ENCODE measurements at places on chromosomes 13 and 19.
A peak's percentile ranks its signal among the peaks of the same experiment; 100 is the strongest.

DNA sequence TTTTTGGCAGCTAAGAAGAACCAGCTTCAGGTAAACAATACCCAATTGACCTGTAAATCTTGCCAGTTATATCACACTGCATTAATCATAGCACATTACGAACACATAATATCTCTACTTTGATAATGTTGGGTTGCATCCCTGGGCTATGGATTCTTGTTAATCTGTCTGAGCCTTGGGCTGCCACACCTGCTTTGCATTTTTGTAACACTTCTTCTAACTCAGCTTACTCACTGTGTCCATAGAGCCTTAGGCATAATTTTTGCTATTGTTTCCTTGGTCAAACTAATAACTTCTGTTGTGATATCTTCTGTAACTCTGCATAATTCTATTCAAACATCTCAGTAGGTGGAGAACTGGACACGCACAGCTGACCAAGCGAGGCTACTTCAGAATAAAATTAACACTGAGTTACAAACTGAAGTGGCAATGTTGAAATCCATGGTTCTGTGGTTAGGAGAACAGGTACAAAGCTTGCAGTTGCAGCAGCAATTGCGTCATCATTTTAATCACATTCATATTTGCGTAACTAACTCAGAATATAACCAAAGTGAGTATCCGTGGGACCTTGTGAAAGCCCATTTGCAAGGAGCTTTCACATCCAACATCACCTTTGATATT is 6.4 kb downstream of the ZNF350 start:
- no peak for DNase-seq

DNA sequence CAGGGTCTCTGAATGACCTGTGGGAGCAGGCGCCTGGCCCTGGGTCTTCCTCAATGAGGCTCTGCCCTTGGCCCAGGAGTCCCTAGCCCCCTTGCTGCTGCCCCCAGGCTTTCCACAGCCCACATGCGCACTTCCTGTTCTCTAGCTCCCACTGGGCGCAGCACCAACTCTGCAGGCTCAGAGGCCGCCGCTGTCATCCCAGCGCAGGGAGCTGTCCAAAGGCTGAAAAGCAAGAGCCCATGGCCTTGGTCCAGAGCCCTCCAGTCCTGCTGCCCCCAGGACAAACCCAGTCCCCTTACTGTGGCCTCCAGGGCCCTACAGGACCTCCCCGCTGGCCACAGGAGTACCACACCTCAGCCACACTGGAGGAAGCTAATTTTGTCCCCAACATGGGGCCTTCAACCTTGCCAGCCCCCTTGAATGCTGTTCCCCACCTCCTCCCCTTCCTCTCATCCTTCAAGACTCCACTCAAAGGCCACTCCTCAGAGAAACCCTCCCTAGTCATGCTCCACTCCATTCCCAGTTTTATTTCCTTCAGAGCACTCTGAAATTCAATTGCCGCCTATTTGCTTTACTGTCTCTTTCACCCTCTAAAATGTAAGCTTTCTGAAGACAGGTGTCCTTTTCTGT is 8.0 kb upstream of the POU2F2 start:
- no peak for DNase-seq

GRCh38 chr13:43057653-43058317 is 34.4 kb downstream of the DNAJC15 start:
- DNase-seq = peak; percentile 25

DNA sequence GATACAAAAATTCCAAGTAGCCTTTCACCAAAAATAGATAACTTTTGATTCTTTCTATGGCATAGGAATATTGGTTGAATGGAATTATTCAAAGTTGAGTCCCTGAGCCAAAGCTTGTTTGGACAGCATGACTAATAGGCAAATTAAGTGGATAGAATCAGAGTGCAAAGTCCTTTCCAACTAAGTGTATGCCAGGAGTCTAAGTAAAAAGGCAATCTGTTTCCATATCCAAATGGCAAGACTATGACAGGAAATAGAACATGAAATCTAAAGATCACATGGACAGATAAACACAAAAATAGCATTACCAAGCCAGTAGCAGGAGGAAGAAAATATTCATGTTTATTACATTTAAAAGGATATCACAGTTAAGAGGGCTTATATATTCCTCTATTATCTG is 804.6 kb downstream of the SLITRK6 start:
- no peak for DNase-seq

DNA sequence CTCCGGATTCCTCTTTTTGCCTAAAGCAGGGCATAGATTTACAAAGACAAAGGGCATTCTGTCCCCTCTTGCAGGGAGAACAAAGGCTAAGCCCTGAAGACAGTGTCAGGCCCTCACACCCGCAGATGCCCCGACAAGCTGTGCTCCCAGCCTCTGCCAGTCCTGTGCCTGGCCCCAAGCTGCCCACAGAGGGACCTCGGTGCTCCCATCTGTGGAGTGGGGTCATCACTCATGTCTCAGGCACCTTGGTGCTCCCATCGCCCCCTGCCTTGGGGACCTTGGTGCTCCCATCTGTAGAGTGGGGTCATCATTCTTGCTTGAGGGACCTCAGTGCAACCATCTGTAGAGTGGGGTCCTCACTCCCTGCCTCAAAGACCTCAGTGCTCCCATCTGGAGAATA is 24.3 kb downstream of the C13orf46 start:
- DNase-seq = no peak

DNA sequence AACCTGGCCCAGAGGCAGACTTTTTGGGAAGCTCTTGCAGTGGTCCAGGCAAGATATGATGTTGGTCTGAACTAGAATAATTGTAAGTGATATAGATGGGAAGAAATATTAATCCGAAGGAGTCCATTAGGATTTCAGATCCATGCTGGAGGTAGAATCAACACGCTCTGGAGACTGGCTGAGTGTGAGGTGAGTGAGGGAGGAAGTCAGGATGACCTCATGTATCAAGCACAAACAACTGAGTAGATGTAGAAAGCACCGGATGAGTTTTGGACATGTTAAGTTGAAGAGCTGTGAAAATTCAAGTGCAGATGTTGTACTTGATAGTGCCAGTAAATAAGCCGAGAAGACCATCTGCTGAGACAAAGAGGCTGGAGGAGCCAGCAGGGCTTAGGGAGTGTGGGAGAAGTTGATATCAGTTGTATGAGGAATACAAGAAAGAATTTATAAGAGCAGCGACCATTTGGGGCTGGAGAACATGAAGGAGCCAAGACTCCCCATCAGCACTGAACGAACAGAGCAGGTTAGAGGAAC is 5.3 kb upstream of the CNMD start:
- no peak for DNase-seq

DNA sequence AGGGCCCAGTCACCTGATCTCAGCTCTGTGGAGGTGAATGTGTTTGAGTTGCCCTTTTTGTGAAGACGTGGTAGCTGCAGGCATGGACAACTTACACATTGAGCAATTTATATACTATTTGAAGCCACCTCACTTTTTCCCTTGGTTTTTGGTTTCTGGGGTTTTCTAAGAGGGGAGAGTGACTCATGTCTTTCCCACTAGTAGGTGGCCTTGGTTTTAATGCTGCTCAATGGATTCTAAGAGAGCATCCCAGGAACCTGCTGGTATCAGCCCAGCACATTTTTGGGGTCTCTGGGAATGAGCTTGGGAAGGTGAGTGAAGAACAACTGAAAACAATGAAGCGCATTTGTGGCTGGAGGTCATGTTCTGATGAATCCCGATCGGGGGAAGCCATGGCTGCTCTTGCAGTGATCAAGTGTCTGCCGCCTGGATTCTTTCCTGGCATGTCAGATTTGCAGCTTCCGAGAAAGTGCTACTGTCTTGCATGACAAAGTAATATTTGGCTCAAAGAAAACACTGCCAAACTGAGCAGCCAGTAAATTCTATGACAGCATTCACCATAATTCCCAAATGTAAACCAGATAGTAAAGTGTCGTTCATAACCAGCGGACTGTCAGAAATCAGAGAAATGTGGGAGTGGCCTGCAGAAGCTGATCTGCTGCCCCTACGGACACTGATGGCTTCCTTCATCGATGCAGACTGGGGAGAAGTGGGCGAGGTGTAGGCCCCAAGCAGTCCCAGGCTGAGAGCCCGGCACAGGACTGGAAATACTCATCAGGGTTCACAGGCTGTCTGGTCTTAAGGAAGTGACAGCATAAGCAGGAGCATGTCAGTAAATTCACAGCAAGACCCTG is 98.7 kb downstream of the COL4A2 start:
- DNase-seq = no peak

DNA sequence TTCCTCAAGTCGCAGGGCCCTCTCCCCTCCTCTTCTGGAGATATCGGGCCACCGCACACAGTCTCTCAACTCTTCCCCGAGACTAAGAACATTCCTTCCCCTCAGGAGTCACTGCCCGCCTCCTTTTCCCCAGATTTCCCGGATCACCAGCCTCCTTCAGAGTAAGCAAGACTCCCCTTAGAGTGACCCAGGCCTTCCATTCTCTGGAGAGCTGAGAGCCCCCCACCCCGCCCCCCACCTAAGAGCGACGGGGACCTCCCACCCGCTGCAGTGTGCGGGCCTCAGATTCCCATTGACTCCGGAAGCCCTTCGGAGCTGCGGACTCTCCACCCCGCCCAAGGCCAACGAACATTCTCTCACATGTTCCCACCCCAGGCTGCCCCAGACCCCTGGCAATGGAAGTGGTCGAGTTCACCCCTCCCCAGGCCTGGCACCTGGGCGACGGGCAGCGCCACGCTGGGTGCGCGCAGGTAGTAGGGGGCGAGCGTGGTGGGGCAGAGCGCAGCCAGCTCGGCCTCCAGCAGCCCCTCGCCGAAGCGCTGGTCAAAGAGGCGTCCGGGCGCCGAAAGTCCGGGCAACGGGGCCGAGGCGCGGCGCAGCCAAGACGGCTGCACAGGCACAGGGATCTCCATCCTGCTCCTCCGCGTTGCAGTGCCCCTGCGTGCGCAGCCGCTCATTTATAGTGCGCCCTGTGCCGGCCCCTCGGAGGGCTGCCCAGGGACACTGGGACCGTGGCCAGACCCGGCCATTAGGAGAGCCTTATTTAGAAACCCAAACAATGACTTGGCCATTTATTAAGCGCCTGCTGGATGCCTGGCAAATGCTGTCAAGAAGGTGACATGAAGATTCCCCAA is at the start of gene HSPB6:
HSPB6 (minus strand) TSS at position 653 of the 854 bp plus-strand sequence; CDS start at position 632, 21 bp downstream.
- no peak for DNase-seq

- no peak for DNase-seq
Observed at GRCh38 chr13:112347986-112348385, 28.2 kb upstream of the SPACA7 start.

- no peak for DNase-seq
Observed at GRCh38 chr13:46121597-46122163, 16.8 kb upstream of the CPB2 start.

GRCh38 chr13:41053384-41053826 is 7.9 kb upstream of the WBP4 start:
- DNase-seq = no peak

- DNase-seq = no peak
Observed at GRCh38 chr13:44876782-44877324, 112.4 kb downstream of the NUFIP1 start.

- no peak for DNase-seq
Observed at GRCh38 chr19:35780717-35781116, 5.4 kb downstream of the ARHGAP33 start.

- no peak for DNase-seq
Observed at GRCh38 chr13:50449465-50449864, 394.0 kb downstream of the DLEU7 start.

DNA sequence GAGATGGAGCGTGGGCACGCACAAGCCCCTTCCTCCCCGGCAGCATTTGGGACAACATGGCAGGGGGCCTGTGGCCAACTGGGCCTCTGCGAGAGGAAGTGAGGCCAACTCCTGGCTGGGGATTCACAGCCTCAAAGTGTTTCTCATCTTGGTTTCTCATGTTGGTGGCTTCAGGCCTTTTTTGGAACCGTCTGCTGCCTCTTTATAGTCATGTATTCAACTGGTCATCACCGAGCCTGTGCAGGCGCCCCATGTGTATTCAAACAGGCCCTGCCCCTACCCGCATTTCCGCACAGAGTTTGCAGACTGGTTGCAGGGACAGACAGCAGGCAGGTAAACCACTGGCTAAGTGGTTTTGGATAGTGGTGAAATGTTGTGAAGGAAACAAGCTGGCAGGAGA is 17.3 kb upstream of the RELB start:
- DNase-seq = no peak

DNA sequence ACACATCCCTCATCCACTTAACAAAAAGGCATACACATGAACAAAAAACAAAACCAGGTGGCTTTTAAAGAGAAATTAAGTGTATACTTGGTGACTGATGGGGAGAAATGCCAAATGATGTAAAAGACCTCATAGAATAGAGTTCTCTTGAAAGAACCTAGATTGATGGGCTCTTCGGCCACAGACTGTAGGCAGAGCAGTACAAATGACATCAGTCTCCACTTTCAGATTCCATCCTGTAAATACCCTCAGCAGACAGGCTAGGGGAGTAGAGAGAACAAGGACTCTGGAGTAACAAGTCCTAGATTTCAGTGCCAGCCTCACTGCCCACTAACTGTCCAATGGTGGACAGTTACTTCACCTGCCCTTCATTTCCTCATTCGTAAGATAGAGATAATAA is 203.8 kb downstream of the MZT1 start:
- DNase-seq = peak; percentile 24

- DNase-seq = peak; percentile 98
Observed at GRCh38 chr13:110047496-110047895, 259.5 kb downstream of the COL4A1 start.

- DNase-seq = no peak
Observed at GRCh38 chr13:48402325-48402932, 10.5 kb downstream of the LPAR6 start.

DNA sequence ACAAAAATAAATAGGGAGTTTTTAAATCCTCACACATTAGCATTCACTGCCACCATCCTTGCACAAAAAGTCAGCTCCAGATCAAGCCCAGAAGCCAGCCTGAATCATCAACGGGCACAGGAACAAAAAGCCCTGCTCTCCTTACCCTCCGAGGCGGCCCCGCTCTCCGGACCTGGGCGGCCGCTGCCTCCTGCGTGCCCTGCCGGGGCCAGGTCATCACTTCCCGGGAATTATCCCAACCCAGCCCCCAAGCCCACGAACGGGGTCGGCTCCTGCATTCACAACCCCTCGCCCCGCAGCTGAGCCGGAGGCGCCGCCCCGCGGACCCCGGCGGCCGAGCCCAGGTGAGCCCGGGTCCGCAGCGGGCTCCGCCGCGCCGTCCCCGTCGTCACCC is 754 bp downstream of the DNAJB1 start:
- no peak for DNase-seq

DNA sequence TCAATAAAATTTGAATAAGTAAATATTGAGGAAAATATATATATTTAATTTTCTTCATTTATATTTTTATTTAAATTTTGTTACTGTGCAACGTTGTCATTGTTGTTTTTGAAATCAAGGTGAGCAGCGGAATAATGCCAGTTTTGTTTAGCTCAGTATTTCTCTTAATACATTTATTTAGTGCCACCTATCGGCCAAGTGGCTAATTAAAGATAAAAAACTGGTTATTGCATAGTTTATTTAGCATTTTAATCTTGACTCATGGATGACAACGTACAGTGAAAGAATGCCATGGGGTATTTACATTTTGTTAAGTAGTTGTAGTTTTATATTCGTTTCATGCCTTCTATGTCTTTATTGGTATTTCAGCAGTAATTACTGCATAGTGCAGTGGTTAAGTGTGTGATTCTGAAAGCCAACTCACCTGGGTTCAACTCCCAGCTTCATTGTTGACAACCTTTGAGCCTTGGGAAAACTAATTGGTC is 265.9 kb downstream of the MYO16 start:
- DNase-seq = no peak

GRCh38 chr13:40337651-40338050 is 328.8 kb downstream of the FOXO1 start:
- DNase-seq = no peak

GRCh38 chr19:44576843-44577565 is 36.4 kb upstream of the IGSF23 start:
- DNase-seq = no peak

GRCh38 chr13:80665792-80666333 is 324.9 kb upstream of the SPRY2 start:
- no peak for DNase-seq

- no peak for DNase-seq
Observed at GRCh38 chr13:97256343-97256783, 34.2 kb downstream of the MBNL2 start.

All from NCI-H187 treated with DMSO at 0.1 percent for 48 hours (cell line).